ENCODE measurements at places on chromosomes 4 and X.

DNA sequence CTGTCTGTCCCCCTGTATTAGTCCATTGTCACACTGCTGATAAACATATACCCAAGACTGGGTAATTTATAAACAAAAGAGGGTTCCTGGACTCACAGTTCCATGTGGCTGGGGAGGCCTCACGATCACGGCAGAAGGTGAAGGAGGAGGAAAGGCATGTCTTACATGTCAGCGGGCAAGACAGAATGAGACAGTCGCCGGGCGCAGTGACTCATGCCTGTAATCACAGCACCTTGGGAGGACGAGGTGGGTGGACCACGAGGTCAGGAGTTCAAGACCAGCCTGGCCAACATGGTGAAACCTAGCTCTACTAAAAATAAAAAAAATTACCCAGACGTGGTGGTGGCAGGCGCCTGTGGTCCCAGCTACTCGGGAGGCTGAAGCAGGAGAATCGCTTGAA is 24.7 kb downstream of the IL3RA start:
- DNase-seq: no peak

- DNase-seq: no peak
Measured at GRCh38 chrX:119181491-119181890, 53.9 kb upstream of the KIAA1210 start.

- DNase-seq: no peak
Measured at GRCh38 chr4:98557194-98557892, 101.1 kb downstream of the TSPAN5 start.

GRCh38 chr4:36399762-36400353 is 118.4 kb downstream of the DTHD1 start:
- DNase-seq: peak; percentile 26

- no peak for DNase-seq
Measured at GRCh38 chr4:30943356-30943755, 223.2 kb downstream of the PCDH7 start.

- no peak for DNase-seq
Measured at GRCh38 chr4:152010710-152011079, 249.9 kb upstream of the GATB start.

- DNase-seq: no peak
Measured at GRCh38 chr4:138579146-138579545, 337.0 kb upstream of the SLC7A11 start.

GRCh38 chrX:130378024-130378669 is 7.3 kb downstream of the GPR119 start:
- DNase-seq: no peak

DNA sequence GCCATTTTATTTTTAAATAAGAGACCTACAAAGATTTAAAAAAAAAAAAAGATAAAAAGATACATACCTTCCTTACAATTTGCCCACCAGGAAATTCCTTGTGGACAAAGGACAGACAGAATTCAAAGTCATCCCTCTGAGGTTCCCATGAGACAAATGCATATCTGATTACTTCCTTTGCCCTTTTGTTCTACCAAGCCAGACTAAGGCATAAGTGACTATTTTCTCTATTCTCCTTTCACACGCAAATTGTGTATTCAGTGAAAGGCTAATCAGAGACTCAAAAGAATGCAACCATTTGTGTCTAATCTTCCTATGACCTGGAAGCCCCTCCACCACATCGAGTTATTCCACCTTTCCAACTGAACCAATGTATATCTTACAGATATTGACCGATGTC is 691.7 kb downstream of the FAM133A start:
- DNase-seq: no peak

- no peak for DNase-seq
Measured at GRCh38 chrX:23434356-23434884, 99.8 kb downstream of the PTCHD1 start.

GRCh38 chr4:182155806-182156205 is 87.4 kb upstream of the TENM3 start:
- DNase-seq: no peak

GRCh38 chrX:146385529-146385928 is 424.0 kb upstream of the CXorf51B start:
- DNase-seq: no peak

GRCh38 chr4:32142075-32142474 is 1421.9 kb downstream of the PCDH7 start:
- DNase-seq: no peak

GRCh38 chrX:69919749-69920148 is 130.0 kb downstream of the AWAT2 start:
- DNase-seq: no peak

- no peak for DNase-seq
Measured at GRCh38 chr4:59518005-59518823, 1681.9 kb upstream of the ADGRL3 start.

DNA sequence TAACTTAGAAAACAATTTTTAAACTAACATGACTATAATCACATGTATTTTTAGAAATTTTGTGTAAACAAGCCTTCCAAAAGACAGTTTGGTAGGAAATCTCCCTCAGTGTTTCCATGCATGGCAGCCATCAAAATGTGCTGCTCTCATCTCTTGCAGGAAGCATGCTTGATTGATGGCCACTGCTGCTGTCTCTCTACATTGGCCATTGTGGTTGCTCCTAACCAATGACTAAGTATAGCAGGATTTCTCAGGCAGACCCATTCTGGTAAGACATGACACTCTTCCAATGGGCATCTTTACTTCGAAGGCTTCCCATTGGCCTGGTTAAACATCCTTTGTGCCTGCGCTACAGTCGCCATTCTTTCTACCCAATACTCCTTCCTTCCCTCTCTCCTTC is 78.9 kb upstream of the GUCY1A1 start:
- DNase-seq: no peak

- DNase-seq: no peak
Measured at GRCh38 chrX:97238632-97239031, 354.9 kb downstream of the RPA4 start.

GRCh38 chr4:126593626-126594025 is 1039.1 kb upstream of the INTU start:
- no peak for DNase-seq

DNA sequence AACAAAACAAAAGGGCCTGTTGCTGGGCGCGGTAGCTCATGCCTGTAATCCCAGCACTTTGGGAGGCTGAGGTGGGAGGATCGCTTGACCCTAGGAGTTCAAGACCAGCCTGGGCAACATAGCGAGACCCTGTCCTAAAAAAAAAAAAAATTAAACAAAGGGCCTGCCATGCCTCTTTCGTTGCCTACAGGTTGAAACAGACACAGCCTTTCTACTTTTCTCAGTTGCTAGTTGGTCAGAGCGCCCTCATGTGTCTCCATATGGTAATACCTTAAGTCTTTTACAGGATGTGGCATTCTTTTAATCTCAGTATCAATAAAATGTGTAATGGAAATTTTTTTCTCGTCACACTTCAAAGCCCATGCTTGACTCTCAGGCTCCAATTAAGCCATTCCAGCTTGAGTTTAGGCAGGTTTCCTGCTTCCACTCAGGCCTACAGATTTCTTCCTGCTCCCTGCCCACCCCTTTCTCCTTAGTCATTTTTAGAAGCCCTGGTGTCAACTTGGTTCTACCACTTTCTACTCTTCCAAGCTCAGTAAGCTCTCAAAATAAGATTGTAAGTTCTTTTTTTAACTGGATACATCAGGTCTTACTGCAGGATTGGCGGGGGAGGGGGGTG is 4.6 kb upstream of the SOWAHD start:
- DNase-seq: peak; percentile 6

GRCh38 chr4:124085561-124086180 is 626.9 kb downstream of the ANKRD50 start:
- no peak for DNase-seq

DNA sequence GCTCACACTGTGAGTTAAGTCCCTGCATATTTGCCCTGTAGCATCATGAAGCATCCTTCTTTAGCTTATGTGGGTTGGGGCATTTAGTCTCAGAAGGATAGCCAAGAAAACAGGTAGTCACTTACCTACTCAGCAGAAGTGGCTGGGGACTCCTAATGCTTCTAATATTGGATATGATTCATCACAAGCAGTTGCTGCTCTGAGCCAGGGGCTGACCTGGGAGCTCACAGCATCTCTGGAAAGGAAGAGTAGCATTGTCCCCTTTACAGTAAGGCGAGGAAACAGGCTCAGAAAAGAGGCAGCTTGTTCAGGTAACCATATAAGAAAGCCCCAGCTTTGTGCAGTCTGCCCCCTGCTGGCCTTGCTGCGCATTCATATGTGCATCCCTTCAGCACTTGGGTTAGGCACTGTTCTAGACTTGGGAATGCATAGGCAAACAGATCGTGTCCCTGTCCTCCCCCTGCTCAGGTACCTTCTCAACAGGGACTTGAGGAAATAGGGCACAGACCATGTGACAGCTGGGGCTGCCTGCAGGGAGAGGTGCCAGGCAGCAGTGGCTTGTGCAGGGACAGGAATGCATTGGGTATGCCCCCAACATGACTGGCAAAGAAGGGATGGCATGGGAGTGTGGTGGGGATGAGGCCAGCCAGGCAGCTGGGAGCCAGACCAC is 35.7 kb upstream of the TBC1D14 start:
- peak; percentile 70 for DNase-seq

GRCh38 chr4:110770353-110770752 is 147.5 kb upstream of the PITX2 start:
- no peak for DNase-seq

DNA sequence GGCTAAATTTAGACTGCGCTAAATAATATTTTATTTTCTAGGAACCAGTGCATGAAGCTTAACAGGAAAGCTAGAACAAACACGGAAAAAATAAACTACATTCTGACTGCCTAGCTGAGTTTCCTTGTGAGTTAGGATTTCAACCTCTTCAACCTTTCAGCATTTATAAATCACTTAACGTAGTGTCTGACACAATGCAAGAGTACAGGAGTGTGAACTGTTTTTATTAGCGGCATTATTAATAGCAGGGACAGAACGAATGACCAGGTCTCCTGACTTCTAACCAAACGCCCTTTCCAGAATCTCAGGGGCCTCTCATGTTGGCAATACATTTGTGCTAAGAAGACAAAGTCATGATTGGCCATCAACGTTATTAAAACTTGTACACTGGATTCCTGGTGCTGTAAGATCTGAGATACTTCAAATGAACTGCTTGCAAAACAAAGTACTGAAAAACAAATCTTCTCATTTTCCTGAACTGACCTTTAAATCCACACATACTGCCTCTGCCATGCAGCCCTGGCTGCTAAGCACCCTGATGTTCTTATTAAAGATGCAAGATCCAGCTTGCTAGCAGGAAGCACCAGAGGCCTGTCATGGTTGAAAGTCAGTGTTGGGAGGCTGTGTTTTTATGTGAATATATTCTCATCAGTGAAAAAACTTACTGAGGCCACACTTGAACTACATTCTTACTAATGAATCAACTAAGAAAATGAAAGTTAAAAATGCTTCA is 380.4 kb upstream of the CPEB2 start:
- DNase-seq: no peak

DNA sequence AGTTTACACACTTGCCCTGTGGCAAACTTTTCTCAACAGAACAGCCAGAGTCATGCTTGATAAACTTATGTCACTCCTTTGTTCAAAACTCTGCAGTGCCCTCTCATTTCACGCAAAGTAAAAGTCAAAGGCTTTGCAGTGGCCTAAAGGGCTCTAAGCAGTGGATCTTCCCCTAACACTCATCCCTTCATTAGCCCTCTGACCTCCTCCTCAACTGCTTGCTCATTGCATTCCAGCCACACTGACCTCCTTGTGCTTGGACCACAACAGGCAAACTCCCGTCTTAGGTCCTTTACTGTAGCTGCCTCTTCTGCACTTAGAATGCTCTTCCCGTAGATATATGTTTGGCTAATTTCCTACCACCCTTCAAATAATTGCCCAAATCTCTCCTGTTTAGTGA is 5.6 kb downstream of the PRDM5 start:
- DNase-seq: no peak

- no peak for DNase-seq
Measured at GRCh38 chr4:153074486-153074885, 129.8 kb upstream of the TRIM2 start.

- DNase-seq: no peak
Measured at GRCh38 chr4:174627473-174627872, 105.2 kb upstream of the HPGD start.

DNA sequence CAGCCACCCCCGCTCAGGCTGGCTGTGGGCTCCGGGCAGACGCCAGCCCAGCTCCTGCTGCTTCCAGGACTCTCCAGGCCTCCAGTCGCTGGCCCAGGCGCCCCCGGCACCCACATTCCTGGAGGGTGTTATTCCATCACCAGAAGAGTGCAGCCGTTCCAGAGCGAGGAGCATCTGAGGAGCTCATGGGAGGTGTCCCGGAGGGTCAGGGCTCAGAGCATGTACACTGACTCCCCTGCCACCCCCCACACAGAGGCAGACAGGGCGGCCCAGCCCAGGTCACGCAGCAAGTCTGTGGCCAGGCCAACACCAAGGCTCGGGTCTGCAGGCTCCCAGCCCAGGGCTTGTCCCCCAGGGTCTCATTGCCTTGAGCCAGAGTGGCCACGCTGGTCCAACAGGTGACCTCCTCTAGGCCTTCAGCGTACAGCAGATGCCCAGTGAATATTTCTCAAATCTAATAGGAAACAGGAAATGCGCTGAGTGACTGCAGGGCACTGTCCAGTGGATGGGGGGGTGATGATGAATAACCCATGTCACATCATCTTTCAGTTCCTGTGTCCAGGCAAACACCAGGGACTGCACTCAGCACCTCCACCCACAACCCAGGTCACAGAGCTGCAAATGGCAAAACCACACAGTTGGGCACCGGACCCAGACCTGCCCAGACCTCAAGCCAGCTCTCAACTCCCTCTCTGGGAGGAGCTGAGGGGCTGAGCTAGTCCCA is 37.2 kb downstream of the ABLIM2 start:
- DNase-seq: no peak

GRCh38 chr4:152983221-152983620 is 47.1 kb downstream of the FHDC1 start:
- peak; percentile 14 for DNase-seq

DNA sequence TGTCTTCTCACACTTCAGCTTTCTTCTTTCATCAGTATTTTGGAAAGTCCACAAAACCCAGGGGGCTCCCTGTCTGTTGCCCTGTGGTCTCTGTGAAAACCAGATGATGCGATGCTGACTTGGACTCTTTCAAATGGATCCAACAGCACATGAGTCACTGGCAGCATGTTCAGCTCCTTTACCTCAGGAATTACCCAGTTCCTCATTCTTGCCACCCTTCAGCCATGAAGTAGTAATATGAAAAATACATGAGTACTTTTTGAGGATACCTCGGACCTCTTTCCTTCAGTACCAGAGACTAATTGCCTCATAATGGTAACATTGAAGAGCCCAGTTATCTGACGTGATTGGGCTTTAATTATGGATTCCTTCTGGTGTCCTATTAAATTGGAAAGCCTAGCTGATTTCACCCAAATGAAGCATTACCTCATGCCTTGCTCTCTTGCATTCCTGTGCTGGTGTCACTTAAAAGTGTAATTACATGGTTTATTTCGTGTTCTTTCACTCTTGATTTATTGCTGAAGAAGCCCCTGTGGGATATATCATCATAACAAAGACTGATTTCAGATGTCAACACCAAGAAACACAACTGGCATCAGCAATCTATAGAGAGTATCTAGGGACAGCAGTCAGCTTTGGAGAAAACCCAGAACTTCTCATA is 63.4 kb downstream of the NFKB1 start:
- DNase-seq: no peak

GRCh38 chr4:75028196-75028854 is 95.4 kb downstream of the PARM1 start:
- DNase-seq: no peak
